ENCODE measurements at places on chromosomes 7 and 10. TPM values are rescaled to one million over a fixed set of nuclear protein-coding genes. Genes with fewer than 3 reads are reported as not detected.

The CFAP70 gene
- not detected for total RNA-seq

The ZNF853 gene
- total RNA-seq: 12.2 TPM

The STEAP1B gene
- not detected for total RNA-seq

The MEOX2 gene
- total RNA-seq: 35.0 TPM

The ANXA11 gene
- total RNA-seq: 237 TPM

DNA sequence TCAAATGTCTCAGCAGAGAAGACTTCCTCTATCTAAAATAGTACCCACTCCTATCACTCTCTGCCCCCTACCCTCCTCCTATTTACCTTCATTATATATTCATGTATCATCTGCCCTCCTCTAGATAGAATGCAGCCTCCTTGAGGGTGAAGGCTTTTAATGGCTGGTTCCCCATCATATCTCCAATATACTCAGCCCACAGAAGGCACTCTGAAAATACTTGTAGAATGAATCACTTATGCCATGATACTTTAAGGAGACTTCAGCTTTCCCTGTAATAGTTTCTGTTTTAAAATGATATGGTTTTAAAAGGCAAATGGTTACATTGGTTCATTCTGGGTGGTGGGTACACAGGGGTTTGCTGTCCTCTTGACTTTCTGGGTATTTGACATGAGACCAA is 25.3 kb downstream of the GFRA1 start:
- no peak for DNase-seq

DNA sequence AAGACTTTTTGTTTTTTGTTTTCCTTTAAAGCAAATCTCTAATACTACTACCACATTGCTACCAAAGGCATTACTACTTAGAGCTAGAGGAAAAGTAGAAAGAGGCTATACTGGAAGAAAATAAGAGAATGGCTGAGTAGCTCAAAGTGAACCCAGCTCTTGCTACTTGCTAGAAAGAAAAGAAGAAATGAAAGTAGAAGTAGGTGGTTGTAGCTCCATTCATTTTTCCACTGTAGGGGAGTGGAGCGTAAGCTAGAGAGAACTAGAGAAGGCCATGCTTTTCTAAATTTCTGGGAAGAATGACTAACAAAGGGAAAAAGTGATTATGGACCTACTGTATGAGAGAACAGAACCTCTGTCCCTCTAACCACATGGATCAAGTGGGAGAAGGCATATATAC is 184.4 kb downstream of the PON1 start:
- DNase-seq: no peak

DNA sequence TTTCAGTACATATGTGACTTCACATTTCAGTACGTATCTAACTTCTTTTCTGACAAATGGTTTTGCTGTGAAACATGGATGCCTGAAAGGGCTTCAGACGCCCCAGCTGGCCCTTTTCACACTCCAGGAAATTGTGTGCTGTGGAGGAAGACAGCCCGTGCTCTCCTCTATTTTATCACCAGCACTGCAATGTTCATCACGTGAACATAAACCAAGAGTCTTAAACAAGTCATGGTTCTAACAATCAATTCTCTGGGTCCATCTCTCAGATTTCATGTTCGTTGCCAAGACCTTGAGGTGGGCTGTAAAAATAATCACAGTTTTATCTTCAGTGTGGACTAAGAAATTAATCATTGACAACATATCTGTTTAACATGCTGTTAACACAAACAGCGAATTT is 141.2 kb downstream of the WDR37 start:
- no peak for DNase-seq

- no peak for DNase-seq
These were observed 13.7 kb upstream of the MAP3K8 start for GRCh38 chr10:30420266-30420665.

GRCh38 chr7:23759671-23760391 is 49.8 kb downstream of the STK31 start:
- no peak for DNase-seq

- no peak for DNase-seq
These were observed 144.1 kb downstream of the LRRC4 start for GRCh38 chr7:127887096-127887495.

GRCh38 chr7:30501264-30501663 is 3.4 kb downstream of the GGCT start:
- DNase-seq: no peak

DNA sequence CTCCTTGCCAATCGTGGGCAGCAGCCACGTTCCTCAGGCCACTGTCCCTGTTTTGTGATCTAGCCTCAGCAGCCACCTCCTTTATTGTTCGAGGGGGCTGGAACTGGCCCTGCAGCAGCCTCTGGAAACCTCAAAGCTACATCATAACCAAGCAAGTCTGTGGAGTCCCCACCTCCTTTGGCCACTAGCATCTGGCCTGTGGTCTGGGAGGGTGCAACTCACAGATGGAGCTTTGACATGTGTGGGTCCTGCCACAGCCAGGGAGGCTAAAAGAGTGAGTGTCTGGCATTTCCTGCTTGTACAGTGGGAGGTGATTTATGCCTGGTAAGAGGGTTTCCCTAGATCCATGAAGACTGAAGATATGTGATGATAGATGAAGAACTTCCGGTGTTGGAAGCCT is 32.3 kb upstream of the NUB1 start:
- peak; percentile 42 for DNase-seq
